Right kidney (tissue), 9 donors: ENCODE measurements at places on chromosomes 16 and 17.

DNA sequence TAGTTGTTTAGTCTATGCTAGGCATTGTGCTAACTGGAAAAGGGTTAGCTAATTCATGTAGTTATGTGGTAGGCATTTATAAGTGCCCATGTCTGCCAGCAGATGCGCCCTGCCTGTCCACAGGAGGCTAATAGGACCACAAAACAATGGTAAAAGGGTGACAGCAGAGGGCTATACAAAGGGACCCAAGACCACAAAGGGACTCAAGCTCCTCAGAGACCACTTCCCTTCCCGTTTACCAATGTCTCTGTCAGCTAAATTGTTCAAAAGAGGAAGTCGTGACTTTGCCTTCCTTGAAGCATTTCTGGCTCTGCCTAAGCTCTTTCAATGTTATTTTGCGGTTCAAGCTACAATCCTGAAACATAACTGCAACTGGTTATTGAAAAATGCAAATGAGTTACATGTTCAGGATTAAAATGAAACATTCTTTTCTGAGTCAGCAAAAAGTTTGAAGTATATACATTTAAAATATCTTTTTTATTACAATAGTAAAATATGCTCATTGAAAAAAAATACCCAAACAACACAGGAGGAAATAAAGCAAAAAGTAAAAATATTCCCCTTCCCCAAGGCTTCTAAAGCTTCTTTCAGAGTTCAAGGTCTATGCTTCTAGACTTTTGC is 149.2 kb downstream of the MAF start:
- no peak for DNase-seq

DNA sequence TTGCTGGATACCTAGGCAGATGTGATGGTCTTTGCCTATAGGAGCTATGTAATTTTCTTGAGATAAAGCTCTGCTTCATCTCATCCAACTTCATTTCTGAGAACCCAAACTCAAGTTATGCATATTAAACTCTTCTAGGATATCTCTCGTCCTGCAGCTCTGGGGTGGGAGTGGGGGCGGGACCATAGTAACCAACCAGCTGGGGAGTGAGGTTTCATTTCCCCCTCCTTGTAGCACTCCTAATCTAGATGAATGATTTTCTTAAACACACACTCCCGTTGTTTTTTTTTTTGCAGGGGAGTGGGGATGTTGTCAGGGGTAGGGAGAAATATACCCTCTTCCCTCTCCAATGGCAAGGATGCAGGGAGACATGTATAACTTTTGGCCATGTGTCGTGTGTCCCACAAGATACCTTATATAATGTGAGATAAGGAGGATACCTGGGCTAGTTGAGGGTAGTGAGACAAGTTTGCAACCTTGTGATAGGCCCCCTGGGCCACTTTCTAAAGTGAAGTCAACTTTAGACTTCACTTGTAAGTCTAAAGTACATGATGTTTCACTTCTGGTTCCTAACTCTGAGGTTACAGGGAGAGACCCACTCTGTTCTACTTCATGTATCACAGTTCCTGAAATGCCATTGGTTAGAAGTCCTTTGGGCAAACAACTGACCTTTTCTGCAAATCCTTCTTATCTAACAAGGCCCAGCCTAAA is 10.5 kb upstream of the HEATR6 start:
- DNase-seq: no peak

GRCh38 chr17:4537451-4538235 is 17.5 kb downstream of the MYBBP1A start:
- DNase-seq: no peak

DNA sequence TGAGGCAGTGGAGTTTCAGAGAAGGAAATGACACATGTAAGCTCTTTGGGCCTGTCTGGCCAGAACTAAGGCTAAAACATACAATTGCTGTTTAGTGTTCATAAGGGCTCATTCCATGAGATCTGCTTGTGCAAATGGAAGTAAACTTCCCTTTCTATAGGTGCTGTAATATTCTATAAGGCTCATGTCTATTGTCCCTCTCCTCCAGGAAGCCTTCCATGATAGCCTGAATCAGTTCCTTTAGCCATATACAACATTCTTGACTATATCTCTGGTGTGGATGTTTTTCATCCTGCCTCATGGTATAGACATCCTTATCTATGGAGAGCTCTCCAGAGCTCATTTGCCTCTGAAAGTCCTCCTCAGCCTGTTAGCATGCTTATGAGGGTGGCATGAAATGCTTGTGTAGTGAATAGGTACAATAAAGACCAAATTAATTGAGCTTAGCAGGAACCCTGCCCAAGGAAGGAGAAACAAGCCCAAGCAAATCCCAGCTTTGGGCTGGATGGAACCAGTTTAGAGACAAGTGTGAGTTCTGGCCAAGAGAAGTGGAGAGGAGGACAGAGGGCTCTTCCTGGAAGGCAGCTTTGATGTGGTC is 1.6 kb upstream of the ETV4 start:
- DNase-seq: no peak

DNA sequence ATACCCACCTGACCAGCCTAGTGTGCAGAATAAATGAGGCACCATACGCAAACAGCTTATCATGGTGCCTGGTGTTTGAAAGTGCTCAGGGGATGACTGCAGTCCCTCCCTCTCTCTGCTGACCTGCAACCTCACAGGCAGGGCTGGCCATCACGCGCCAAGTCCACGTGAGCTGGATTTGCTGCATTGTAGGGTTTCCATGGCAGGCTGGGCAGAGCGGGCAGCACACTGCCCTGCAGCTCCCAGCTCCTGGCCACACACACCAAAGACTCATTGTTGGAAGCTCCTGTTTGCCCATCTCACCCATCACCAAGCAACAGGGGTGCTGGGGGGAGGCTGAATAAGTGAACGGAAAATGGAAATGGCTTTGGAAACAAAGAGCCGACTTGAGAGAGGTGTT is 81.8 kb downstream of the IRX3 start:
- DNase-seq: no peak

DNA sequence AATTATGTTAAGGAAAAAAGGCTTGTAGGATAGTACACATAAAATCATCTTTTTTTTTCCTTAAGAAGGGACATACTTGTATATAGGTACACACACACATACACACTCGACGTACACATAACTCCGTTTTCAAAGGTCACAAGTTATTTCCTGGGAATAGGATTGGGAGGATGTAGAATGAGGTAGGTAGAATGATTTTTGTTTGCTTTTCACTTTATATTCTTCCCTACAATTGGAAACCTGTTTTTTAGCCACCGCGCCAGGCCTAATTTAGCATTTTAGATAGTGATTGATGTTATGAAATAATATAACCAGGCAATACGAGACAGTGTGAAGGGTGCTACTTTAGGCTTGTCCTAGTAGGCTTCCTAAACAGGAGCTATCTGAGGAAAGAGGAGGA is 1.8 kb upstream of the HAPSTR1 start:
- DNase-seq: no peak

- no peak for DNase-seq
Observed at GRCh38 chr17:28480278-28480677, 6.8 kb downstream of the SLC13A2 start.

- DNase-seq: no peak
Observed at GRCh38 chr17:44409309-44410028, 20.0 kb upstream of the ITGA2B start.

GRCh38 chr17:45414990-45415881 is 17.4 kb downstream of the ARHGAP27 start:
- no peak for DNase-seq

DNA sequence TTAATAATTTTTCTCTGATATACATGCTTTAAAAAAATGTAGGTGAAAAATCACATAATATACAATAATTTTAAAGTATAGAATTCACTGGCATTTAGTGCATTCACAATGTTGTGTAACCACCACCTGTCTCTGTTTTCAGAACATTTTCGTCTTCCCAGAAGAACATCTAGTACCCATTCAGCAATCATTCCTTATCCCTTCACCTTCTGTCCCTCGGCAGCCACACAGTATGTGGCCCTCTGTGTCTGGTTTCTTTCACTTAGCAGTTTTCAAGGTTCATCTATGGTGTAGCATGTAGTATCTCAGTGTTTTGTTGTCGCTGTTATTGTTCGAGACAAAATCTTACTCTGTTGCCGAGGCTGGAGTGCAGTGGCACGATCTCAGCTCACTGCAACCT is 33.6 kb downstream of the PRPSAP2 start:
- DNase-seq: no peak

DNA sequence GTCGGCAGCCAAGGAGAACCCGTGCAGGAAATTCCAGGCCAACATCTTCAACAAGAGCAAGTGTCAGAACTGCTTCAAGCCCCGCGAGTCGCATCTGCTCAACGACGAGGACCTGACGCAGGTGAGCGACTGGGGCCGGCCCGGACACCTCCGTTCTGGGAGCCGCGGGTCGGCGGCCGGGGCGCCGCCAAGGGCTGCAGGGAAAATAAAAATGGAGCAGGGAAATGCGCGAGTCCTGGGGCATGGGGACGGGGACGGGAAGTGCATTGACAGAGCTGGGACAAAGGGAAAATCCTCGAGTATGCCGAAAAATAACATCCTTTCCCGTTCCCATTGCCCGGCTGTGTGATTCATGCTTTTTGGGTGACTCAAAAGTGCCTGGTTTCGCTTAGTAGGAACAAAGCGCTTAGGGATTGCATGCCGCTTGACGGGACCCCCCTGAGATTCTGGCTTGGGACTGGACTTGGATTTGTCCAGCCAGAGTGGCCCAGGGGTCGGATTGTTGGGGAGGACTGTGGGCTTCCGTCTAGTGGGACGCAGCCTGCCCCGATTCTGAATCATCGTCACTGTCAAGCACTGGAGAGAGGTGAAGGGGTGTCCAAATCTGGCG is 699 bp downstream of the MPRIP start:
- peak; percentile 79 for DNase-seq

DNA sequence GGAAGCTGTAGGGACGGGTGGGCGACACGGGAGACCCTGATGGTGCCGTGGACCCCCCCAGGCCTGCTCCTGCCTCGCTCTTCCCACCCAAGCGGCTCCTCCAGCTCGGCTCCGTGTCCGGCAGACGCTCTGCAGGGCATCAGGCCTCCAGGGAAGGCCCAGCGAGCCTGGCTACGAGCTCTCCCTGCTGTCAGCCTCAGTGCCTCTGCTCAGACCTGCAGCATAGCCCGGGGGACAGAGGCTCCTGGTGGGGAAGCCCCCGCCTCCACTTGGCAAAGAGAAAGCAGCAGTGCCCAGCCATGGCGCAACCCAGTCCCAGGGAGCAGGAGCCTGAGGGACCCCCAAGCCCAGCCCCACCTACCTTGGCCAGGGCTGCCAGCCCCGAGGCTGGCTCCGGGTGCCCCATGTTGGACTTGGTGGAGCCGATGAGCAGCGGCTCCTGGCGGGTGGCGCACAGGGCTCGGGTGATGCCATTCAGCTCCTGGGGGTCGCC is 5.9 kb downstream of the FASN start:
- no peak for DNase-seq

- no peak for DNase-seq
Observed at GRCh38 chr17:57401556-57402488, 145.5 kb downstream of the MSI2 start.

DNA sequence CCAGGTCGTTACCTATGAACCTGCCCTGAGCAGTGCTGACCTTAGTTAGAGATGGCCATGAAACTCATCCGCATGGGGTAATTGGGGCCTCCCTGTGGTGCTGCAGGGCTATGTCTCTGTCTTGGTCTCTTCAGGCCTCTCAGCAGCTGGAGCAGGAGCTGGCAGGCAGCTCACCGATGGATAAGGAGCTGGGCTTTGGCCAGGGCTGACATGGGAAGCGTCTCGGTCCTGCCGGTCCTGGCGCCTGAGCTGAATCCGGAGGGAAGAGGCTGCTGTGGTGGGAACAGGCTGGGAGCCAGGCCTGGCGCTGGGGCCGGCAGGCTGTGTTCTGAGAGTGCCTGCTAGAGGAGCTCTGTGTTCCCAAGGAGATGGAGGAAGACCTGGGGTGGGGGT is 10.1 kb downstream of the IL32 start:
- DNase-seq: no peak

DNA sequence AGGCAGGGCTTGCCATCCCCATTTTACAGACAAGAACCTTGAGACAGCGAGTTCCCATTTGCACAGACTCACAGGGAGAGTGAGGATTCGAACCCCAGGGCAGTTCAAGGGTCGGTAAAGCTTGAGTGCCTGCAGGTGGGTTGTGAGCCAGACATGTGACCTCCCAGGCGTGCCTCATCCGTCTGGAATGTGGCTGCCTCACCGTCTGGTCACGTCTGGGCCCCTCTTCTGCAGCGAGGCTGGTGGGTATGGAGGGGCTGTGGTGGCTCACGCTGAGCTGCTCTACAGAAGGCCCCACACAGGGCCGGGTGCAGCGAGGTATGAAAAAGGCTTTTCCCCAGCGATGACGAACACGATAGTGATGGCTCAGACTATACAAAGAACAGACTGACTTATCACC is 35.8 kb upstream of the LHX1 start:
- peak; percentile 30 for DNase-seq

GRCh38 chr16:81284995-81285600 is 29.7 kb upstream of the GAN start:
- DNase-seq: no peak

- DNase-seq: no peak
Observed at GRCh38 chr16:57624044-57624688, 4.3 kb upstream of the ADGRG1 start.

GRCh38 chr17:47708864-47709541 is 15.0 kb downstream of the TBKBP1 start:
- no peak for DNase-seq

DNA sequence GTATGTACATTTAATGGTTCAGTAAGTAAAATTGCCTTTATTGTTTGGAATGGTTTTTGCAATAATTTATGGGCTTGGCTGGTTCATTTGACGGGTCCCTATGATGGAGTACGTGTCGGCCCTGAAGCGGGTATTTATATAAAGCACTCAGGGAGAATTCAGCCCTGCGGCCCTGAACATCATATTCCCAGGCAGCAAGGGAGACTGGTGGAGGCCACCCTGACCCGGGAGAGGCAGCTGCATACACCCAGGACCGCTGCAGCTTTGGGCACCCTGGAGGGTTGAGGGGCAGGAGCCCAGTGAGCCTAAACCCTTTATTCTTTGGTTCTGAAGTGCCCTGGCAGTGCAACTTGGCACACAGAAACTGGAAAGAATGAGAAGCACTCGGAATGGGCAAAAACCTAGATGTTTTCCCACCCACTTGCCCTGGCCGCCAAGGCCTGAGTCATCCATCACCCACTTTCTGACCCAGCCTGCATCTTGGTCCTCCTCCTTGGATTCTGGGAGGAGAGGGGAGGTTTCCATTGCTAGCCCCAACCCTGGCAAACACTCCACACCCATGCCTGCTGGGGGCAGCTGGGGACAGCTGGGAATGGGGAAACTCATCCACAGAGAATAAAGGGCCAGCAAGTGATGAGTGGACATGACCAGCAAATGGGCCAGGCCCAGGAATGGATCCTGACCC is 162.2 kb upstream of the TNRC6C start:
- no peak for DNase-seq

- DNase-seq: no peak
Observed at GRCh38 chr16:48478393-48478792, 93.2 kb upstream of the SIAH1 start.

DNA sequence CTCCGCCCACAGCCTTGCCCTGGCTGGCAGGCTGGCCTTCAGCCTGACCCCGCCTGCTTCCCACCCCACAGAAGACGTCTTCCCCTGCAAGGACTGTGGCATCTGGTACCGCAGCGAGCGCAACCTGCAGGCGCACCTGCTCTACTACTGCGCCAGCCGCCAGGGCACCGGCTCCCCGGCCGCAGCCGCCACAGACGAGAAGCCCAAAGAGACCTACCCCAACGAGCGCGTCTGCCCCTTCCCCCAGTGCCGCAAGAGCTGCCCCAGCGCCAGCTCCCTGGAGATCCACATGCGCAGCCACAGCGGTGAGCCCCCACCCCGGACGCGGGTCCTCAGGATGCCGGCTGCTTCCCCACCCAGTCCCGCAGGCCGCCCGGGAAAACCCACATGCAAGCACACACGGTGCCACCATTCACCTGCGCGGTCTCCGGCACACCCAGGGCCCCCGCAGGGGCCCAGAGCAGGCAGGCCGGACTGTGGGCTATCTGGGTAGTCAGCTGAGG is 38.2 kb upstream of the ZC3H18 start:
- no peak for DNase-seq

- no peak for DNase-seq
Observed at GRCh38 chr17:61487161-61487988, 35.2 kb downstream of the TBX4 start.
